ENCODE measurements at places on chromosomes 2 and 18.

- DNase-seq: no peak
Measured at GRCh38 chr2:65991381-65992197, 443.3 kb upstream of the MEIS1 start.

GRCh38 chr2:236642584-236643291 lies 73.1 kb downstream of the ACKR3 start:
- DNase-seq: no peak

GRCh38 chr18:74450626-74451025 lies 6.5 kb downstream of the DIPK1C start:
- no peak for DNase-seq

GRCh38 chr2:176096986-176097819 lies 2.4 kb upstream of the HOXD12 start:
- DNase-seq: peak; percentile 49

DNA sequence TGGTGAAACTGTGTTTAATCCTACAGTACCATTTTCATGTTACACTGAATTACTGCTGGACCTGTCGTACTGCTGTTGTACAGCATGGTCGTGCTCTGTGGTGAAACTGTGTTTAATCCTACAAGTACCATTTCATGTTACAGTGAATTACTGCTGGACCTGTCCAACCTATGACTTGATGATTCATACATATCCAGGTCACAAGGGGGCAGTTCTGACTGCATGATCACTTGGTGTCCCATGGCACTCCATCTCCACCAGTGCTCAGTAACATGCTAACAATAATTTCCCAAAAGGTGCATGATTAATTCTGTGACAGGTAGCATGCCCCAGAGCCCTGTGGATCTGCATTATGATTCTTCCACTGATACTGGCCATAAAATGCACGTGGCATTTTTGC lies 101.6 kb downstream of the ADCYAP1 start:
- DNase-seq: no peak

- DNase-seq: no peak
Measured at GRCh38 chr2:149686136-149687051, 98.8 kb upstream of the MMADHC start.
